ENCODE measurements at places on chromosomes 5 and 9. TPM values are rescaled to one million over a fixed set of nuclear protein-coding genes. Genes with fewer than 3 reads are reported as not detected.

The PRLR gene
- 0.84 TPM for total RNA-seq

The MARCOL gene
- not detected for total RNA-seq

The LRRC19 gene
- not detected for total RNA-seq

The HTR1A gene
- not detected for total RNA-seq

The RGS7BP gene
- total RNA-seq, result not detected

The UBQLN1 gene
- 84.4 TPM for total RNA-seq

The GZMA gene
- not detected for total RNA-seq

The C5orf52 gene
- not detected for total RNA-seq
